ENCODE measurements at places on chromosomes 7 and 10. TPM values are rescaled to one million over a fixed set of nuclear protein-coding genes. Genes with fewer than 3 reads are reported as not detected.

DNA sequence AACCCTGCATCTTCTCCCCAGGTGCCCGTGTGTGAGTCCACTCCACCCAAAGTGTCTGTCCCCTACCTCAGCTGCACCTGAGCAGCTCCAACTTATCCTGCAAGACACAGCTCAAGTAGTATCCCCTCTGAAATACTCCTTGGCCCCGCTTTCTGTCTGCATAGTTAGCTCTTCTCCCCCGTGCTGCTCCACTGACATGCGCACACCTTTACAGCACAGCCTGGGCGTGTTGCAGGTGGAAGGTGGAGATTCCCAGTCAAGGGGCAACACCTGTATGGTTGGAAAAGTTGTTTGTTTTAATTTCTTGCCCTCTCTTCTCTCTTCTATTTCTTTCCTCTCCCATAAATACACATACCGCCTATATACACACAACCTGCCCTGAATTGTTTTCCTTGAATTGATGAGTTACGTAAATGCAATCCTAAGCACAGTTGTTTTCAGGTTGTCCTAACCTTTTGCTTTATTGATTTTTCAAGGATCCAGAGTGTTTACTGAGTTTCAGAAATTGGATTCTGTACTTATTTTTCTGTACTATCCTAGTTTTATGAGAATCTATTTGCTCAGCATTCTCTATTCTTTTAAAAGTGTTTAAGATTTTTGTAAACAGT lies 14.9 kb downstream of the MET start:
- peaks cover 29% of the 10 kb centered on the region for H3K27me3 ChIP-seq
- H3K27ac ChIP-seq, result no peak overlapping the region
- no peaks in the 10 kb centered on the region for H3K4me1 ChIP-seq
- H3K36me3 ChIP-seq, result no peaks in the 10 kb centered on the region
- DNase-seq, result no peak

GRCh38 chr7:157718303-157719007 lies 381.7 kb downstream of the DNAJB6 start:
- no peak overlapping the region for H3K4me3 ChIP-seq
- no peaks in the 10 kb centered on the region for H3K36me3 ChIP-seq
- no peaks in the 10 kb centered on the region for H3K27me3 ChIP-seq
- H3K4me1 ChIP-seq, result no peaks in the 10 kb centered on the region

Gene CPA2
- not detected for total RNA-seq

Gene STAG3
- 24.2 TPM for total RNA-seq

DNA sequence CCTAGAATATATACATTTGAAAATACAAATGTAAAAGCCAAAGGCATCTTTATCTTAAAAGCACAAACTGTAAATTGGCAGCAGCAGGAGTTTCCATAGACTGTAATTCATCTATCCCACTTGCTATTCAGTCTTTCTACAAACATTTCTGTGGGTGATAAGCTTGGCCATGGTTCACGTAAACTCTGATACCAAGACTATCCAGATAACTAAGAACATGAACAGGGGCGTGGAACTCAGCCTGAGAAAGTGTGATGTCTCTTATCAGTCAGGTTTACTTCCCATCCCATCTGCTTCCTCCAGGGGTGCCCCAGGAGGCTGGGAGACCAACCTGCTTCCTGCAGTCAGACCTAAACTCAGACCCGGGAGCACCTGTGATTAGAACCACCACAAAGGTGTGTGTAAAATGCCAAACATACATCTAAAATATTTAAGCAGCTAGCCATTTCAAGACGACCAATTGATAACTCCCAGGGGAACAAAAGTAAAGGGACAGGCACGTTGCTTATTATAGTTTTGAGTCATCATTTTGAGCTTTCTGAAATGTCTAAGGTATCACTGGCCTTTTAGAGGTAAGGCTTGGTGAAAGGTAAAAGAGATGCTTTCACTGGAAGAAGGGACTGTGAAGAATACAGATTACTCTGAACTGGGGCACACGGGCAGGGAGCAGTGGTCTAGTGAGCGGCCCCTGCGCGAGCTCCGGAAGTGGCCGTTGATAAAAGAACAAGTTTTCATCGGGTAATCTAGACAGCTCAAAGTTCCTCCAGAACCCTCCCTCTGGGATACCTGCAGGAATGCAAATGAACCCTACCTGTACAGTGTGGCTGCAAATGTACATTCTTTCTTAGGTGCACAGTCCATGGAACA lies 51.5 kb downstream of the RSU1 start:
- H3K27ac ChIP-seq, result no peak overlapping the region
- peaks cover 5% of the 10 kb centered on the region for H3K36me3 ChIP-seq
- H3K4me1 ChIP-seq, result peaks cover 8% of the 10 kb centered on the region
- DNase-seq, result no peak
- no peak overlapping the region for H3K4me3 ChIP-seq

Gene LIPJ
- not detected for total RNA-seq

DNA sequence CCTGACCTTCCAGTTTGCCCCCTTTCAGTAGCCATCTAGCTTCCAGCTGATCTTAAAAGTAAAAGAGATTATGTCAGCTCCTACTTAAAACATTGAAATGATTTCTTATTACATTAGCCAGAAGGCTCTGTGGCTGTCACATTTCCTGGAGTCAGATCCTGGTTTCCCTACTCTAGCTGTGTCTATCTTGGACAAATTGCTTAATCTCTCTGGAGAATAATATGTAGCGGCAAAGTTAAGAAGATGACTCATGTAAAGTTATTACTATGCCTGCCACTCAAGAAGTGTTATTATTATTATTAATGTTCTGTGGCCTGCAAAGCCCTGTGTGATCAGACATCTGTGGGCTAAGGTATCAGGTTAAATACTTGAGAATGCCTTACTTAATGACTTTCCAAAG lies 107.2 kb downstream of the RUNDC3B start:
- no peak for DNase-seq
- H3K36me3 ChIP-seq, result no peaks in the 10 kb centered on the region
- H3K4me3 ChIP-seq, result no peak overlapping the region
- no peaks in the 10 kb centered on the region for H3K27me3 ChIP-seq
- no peaks in the 10 kb centered on the region for H3K4me1 ChIP-seq

GRCh38 chr10:101452176-101452575 lies 98.2 kb downstream of the BTRC start:
- peaks cover 13% of the 10 kb centered on the region for H3K4me1 ChIP-seq
- no peak for DNase-seq
- H3K27ac ChIP-seq, result no peak overlapping the region
- H3K36me3 ChIP-seq, result no peaks in the 10 kb centered on the region
